M059J (cell line): ENCODE measurements at places on chromosomes 4 and X. TPM values are rescaled to one million over a fixed set of nuclear protein-coding genes. Genes with fewer than 3 reads are reported as not detected.

- DNase-seq, result no peak
Measured at GRCh38 chrX:47169726-47170515, 23.7 kb upstream of the UBA1 start.

DNA sequence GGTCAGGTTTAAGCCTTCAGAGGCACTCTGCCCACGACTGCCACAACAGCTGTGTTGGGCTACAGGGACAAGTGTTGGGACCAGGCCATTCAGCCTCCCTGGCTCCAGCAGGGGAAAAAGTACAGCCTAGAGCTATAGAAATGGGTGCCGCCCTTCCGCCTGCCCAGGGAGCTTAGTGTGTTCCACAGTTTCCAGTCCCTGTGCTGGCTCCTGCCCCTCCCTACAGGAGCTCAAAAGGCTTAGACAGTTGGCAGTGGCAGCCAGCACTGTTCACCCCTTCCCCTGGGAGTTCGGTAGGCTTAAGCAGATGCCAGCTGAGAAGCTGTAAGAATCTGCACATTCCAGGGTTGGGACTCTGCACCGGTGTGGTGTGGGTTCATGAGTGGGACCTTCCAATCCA lies 408.2 kb upstream of the INTU start:
- no peak for DNase-seq

The ARX gene
- total RNA-seq, result not detected in 2 replicates

DNA sequence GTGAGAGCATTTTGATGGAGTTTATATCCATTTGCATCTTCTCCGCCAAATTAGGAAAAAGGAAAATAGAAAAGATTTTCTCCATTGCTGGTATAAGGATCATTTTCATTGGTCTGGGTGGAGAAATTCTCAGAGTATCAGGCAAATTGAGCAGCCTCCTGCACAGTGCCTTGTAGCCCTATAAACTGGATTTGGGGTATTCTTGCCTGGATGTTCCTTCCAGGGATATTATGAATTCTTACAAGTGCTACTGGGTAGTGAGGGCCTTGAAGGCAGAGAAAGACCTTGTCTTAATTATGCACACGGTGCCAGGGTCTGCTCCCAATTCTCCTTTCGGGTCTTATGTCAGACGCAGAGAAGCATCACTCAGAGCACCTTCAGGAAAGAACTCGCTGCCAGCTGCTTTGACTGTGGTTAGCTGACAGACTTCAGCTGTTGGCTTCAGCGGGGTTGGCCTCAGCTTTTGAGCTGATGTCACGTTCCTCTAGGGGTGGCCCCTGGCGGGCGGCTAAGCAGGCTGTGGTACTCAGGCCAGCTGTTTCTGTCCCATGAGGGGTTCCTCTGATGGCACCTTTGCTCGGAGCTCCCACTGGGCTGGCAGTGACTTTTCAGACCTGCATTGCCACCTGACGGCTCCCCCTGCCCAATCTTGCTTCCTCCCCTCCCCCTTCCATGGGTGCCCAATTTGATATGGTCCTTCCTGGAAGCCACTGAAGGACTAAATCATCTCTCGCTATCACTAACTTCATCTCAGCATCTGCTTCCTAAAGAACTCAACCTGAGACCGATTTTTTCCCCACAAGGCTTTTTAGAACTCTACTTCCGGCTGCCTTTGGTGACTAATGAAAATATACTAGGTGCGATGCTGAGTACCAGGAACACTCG lies 519.5 kb downstream of the BCOR start:
- DNase-seq, result peak; percentile 24

The CPE gene
- total RNA-seq, result 38.3 and 53.6 TPM in 2 replicates

The PAGE1 gene
- 1.1 and 1.6 TPM in 2 replicates for total RNA-seq

GRCh38 chr4:132334081-132334480 lies 815.0 kb upstream of the PCDH10 start:
- no peak for DNase-seq

DNA sequence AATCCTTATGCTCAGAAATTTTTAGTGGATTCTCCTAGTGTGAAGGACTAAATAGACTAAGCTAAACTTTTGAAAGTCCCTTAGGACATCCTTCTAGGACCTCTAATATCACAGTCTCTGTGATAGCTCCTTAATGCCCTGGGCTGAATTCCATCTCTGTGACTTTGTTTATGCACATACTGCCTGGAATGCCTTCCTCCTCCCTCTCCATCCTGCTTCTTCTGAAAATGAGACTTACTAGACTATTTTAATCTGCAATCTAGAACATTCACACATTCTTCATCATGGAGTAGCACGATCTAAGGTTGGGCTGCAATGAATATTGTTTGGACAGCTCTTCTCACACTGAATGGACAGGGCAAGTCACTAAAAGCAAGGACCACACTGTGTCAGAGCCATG lies 65.0 kb upstream of the MSX1 start:
- no peak for DNase-seq

The FAT4 gene
- 1.6 and 3.1 TPM in 2 replicates for total RNA-seq

DNA sequence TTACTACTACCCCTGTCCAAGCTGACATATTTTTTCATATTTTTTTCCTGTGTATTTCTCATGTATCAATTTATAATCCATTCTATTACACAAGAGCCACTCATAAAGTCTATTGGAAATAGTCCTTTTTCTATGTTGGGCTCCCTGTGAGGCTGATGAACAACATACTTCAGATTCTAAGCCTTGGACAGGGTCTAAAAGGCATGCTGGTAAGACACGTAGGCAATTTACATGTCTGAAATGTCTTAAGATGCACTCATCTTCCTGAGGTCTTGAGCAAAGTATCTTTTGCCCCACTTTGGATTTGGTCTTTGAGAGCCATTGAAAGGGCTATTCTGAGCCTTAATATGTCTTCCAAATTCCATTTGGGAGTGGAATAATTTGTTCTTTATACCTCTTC lies 31.8 kb downstream of the OCIAD1 start:
- DNase-seq, result no peak

The STARD8 gene
- 9.5 and 14.4 TPM in 2 replicates for total RNA-seq

DNA sequence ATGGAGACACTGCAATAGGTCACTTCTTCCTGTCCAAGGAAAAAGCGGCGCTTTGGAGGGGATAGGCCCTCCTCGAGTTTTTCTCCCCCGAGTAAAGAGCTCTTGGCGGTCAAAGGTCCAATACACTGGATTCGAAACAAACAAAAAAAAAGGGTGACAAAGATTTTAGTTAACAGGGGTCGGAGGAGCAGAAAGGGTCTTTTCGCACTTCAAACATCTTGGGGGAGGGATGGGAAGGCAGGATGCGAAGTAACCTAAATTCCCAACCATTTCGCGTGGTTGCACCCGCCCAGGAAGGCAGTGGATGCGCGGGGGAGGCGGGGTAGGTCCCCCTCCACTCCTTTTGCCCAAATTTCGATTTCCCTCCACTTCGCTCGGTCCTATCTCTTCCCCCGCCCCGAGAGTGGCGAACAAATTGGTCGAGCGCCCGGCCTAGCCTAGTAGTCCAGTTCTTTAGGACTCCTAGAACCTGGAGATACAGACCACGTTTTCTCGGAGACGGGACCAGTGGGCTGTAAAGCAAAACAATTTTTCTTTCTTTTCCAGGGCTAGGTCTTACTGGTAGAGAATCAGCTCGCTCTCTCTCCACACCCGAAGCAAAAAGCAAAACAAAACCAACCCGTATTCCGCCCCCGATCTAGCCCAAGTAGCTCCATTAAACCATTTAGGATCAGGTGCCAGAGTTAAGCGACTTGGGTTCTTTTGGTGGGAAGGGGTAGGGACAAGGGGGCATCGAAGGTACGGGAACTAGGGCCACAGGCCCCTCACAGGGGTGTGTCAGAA lies 2.0 kb upstream of the STAG2 start:
- DNase-seq, result peak; percentile 68

The POF1B gene
- total RNA-seq, result not detected in 2 replicates

The MAGEA12 gene
- total RNA-seq, result 13.4 and 15.5 TPM in 2 replicates

DNA sequence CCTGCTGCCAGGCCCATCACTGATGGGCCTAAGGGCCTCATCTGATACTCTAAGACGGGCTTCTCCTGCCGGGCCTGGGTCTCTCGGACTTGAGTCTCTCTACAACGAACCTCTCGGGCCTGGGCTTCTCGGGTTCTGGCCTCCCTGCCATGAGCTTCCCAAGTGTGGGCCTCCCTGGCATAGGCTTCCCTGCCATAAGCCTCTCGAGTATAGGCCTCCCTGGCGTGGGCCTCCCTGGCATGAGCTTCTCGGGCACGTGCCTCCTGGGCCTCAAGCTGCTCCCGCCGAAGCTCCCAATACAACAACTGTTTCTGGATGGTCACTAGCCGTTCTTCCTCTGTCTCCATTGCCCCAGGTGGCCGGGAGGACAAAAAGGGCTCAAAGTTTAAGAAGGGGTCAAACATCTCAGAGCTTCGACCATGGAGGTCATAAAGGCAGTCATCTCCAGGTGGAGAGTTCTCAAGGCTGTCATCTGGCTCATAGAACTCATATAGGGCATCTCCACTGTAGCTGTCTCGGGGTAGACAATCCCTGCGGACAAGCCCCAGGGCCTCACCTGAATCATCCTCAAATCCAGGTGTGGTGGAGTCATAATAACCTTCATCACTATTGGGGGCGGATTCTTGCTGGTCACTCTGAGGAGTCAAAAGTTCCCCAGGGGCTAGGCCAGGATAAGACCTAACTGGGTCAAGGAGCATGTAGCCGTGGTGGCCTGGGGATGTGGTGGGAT lies 14.1 kb downstream of the AMER1 start:
- no peak for DNase-seq

The REELD1 gene
- not detected in 2 replicates for total RNA-seq

GRCh38 chr4:77776182-77777134 lies 42.7 kb downstream of the CNOT6L start:
- DNase-seq, result peak; percentile 15

The FHDC1 gene
- 0.39 and 0.76 TPM in 2 replicates for total RNA-seq

- no peak for DNase-seq
Measured at GRCh38 chr4:185463541-185463940, 8.0 kb downstream of the CCDC110 start.

DNA sequence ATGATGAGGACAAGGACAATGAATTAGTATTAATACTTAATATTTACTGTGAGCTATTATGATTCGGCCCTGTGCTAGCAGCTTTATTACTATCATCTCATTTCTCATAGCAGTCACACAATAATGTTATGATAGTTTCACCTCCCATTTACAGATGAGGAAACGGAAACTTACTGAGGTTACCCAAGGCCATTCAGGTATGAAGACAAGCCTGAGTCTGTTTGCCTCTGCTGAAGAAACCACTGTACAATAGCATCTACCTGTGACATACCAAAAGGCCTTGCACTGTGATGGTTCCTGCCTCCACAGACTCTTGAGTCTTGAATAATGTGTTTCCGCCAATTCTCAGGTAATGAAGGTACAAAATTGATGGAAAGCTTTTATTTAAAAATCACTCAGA lies 248.5 kb downstream of the NPFFR2 start:
- no peak for DNase-seq

The ELOVL6 gene
- 9.9 and 15.6 TPM in 2 replicates for total RNA-seq

The GYG2 gene
- total RNA-seq, result 3.9 and 5.2 TPM in 2 replicates

- no peak for DNase-seq
Measured at GRCh38 chr4:76386566-76387305, 34.2 kb downstream of the CCDC158 start.

The DSPP gene
- not detected in 2 replicates for total RNA-seq

The RBMX2 gene
- 48.7 and 54.3 TPM in 2 replicates for total RNA-seq

DNA sequence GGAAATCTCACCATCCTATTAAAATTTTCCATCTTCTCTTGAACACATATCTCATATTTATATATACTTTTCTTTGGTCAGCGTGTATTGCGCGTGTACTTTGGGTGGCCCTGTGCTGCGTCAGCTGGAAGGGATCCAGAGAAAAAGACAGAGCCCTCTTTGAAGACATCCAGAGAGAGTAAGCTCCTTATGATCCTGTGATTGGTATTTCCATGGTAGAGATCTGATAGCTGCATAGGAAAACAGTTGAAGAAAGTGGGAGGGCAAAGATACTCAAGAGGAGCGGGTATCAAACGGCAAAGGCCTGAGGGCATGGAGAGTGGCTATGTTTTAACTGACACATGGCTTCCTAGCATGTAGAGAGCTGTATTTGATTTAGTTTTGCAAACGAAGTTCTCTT lies 4.4 kb upstream of the HPGD start:
- no peak for DNase-seq

The DCAF12L1 gene
- not detected in 2 replicates for total RNA-seq

- peak; percentile 62 for DNase-seq
Measured at GRCh38 chr4:168484626-168485025, 4.3 kb upstream of the DDX60L start.

- no peak for DNase-seq
Measured at GRCh38 chr4:120318196-120318846, 251.7 kb upstream of the MAD2L1 start.

DNA sequence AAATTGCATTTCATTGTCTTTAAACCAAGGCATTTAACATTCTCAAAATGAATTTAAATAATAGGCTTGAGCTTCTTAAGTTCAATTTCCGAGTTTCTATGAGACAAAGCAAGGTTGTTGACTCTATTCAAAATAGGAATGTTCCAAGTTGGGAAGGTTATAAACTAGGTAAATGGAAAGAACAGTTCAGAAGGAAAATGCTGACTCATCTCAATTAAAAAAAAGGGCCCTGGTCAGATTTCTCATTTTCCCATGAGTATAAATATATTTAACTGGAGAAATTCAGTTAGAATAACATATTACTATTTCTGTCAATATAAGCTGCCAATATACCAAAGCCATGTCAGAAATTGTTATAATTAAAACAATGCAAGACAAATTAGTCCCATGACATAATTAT lies 113.8 kb downstream of the ATP8A1 start:
- no peak for DNase-seq

DNA sequence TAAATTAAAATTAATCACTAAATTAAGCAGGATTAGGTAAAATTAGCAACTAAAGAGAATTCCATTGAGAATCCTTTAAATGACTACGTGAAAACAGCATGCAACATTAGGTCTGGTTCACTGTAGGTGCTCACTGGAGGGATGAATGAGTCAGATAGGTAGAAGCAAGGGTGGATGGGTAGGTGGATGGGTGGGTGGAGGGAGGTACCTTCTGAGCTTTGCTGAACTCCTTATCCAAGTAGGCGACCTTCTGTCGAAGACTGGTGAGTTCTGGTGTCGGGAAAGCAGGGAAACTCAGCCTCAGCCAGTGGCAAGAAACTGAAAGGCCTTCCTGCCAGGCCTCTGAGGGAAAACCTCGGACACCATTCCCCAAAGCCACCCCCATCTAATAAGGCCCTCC lies 3.0 kb downstream of the GRIPAP1 start:
- no peak for DNase-seq

The CLDN34 gene
- not detected in 2 replicates for total RNA-seq

DNA sequence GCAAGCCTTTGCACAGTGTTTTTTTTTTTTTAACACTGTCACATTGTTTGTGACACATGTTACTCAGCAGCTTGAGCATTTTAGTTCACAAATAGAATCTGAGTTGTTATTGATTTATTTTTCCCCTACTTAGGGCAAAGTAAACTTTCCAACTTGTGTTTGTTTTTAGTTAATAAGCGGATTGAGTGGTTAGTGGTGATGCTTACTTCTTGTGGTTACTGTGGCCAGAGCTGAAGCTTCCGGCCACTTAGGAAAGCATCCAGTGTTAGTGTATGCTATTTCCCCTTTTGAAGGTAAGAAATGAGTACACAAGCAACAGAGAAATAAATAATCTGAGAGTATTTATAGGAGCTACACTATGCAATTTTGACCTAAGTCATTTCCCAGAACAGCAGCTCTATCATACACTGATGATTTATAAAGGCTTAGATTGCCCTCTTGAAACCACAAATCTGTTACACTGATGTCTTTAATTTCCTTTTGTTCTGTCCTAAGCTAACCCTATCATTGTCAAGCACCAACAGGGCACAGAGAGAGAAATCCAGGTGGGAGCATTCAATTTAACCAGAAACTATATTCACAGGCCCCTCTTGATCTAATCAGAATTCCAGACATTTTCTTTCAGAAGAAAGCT lies 2464.6 kb downstream of the PCDH7 start:
- peak; percentile 64 for DNase-seq

The SMIM20 gene
- 50.7 and 54.1 TPM in 2 replicates for total RNA-seq
